ENCODE measurements at places on chromosomes 5 and 9.

DNA sequence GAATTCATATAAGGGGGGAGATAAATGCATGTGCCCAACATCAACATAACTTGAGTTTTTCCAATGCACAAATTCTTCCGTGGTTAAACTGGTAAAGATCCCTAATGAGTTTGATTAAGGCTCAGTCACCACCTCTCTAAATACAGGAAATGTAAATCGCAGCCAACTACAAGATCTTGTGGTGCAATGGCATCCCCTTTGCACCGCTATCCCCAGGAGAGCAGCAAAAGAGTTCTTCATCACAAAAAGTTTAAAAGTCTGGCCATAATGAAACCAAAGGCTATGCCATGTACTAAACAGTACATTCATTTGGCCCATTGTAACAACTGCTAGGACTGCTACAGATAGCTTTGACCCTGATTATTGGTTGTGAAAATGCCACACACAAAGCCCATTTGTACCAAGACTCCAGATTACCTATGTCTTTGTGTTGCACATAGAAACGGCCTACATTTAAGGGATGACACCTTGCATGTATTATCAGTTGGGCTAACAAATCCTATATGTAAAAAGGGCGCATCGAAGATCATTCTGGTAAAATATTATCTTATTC, 44.5 kb downstream of the ZNF608 start:
- DNase-seq = no peak

DNA sequence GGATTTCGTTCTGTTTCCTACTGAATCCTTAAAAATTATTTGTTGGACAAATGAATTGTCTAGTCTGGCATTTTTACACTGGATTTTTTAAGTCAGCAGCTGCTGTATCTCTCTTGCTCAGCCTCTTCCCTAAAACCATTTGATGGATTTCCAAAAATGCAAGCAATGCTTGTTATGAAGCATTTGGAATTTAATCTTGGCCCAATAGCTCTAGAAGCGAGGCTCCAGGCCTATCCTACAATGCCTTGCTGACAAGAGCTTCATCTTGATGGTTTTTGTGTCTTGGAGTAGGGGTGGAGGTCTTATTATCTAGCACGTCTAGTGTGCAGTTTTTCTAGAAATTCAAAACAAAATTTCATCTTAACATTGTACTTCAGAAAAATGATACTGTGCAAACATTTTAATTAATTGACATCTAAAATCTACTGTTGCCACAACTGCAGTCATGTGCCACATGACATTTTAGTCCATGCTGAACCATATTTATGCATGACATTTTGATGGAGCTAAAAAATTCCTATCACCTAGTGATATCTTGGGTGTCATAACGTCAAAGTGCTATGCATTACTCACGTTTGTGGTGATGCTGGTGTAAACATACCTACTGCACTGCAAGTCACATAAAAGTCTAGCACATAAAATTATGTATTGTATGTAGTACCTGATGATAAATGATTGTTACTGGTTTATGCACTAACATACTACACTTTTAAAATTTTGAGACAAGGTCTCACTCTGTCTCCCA, 5.9 kb upstream of the RAD23B start:
- no peak for DNase-seq

- DNase-seq = no peak
Observed at GRCh38 chr5:129387944-129388343, 72.2 kb upstream of the ADAMTS19 start.

DNA sequence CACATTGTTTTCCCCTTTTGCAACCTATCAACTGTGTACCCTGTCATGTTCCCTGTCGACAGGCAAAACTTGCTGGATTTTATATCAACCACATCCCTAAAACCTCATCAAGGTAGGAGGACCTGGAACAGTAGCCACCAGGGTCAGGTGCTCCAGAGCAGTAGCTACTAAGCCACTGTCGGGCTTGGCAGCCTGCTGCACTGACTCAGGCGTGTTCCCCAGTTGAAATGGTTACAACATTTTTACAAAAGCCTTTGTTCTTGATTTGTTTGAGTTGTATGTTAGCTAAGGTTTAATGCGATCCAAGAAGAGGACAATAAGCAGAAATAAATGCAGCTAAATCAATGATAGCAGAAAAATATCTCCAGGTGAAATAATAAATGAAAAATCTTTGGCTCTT, 407.4 kb upstream of the TLE4 start:
- DNase-seq = no peak

- DNase-seq = no peak
Observed at GRCh38 chr9:105030285-105030684, 102.3 kb upstream of the ABCA1 start.

- DNase-seq = no peak
Observed at GRCh38 chr9:33436445-33436844, 10.9 kb downstream of the AQP3 start.

DNA sequence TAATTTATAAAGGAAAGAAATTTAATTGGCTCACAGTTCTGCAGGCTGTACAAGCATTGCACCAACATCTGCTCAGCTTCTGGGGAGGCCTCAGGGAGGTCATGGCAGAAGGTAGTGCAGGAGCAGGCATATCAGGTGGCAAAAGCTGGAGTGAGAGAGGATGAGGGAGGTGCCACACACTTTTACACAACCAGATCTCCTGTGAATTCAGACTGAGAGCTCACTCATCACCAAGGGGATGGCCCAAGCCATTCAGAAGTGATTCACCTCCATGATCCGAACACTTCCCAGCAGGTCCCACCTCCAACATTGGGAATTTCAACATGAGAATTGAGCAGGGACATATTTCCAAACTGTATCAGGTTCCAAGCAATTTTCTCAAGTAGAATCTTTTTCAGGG, 84.7 kb upstream of the BRINP1 start:
- no peak for DNase-seq

- no peak for DNase-seq
Observed at GRCh38 chr5:54655761-54656160, 138.2 kb downstream of the SNX18 start.

- no peak for DNase-seq
Observed at GRCh38 chr9:76677481-76678055, 86.7 kb upstream of the PCA3 start.

- DNase-seq = no peak
Observed at GRCh38 chr5:127963233-127963632, 120.3 kb upstream of the SLC12A2 start.

DNA sequence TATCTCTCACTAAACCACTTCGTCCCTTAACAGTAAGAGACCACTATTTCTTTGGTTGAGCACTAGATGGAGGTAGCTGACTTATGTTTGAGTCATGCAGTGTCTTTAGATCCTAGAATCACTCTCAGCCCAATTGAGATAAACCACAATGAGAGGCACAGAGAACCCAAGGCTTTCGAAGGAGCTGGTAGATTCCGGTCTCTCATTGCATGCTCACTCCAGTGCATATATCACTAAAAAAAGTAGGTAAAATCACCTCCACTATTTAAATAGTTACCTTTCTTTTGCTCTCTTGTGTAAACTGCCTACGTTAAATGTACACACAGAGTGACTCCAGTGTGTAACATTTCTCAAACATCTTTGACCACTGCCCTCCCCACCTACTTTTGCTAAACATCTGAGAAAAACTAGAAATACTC, 27.6 kb downstream of the ACTL7A start:
- DNase-seq = no peak

GRCh38 chr5:14595189-14595588, 13.6 kb downstream of the OTULINL start:
- DNase-seq = no peak

DNA sequence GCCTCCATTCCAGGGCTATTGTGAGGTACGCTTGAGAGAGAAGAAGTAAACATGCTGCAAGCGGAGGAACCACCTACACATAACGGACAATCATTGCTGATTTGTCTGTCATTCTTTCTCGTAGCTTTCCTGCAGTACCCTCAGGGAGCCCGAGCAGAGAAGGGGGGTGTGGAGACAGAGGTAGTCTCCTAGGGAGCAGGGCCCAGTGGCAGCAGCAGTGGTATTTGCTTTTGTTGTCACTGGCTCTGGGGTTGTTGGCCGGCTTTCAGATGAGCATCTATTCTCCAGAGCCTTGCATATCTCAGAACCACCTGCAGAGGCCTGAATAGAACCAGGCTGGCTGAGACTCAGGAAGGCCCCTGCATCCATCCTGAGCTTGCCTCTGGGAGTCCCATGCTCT, 19.9 kb downstream of the ENHO start:
- no peak for DNase-seq

GRCh38 chr9:14797435-14797834, 74.9 kb upstream of the CER1 start:
- DNase-seq = no peak

DNA sequence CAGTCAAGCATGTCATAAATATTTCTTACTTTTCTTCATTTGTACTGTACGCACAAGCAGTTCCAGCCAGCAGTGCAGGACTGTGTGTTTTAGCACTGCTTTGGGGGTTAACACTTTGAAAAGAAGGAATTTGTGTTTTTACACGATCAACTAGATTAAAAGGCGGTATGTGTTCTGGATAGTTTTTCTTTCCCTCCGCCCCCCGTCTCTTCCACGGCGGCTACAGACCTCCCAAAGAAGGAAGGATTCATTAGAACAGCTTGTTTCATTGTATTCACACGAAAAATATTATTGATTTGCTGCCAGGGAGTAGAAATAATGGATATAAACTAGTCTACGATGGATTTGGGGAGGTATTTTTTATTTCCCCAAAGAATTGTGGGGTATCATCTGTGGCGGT, 336.8 kb upstream of the RFX3 start:
- DNase-seq = no peak

DNA sequence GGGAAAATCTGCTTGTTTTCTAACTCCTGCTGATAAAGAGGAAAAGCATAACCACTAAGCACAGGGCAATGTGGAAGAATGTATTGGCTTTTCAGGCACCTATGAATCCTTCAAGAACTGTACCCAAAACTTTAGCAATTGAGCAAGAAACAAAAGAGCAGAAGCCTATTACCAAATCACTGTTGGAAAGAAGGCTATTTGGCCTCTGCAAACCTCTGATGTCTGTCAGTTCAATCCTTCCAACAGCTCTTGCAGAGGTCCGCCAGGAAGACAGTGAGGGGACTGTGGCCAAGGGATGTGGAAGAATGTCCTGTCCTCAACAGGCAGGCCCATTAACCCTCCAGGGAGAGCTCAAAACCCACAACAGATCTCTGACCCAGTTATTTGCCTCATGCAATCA, 328.6 kb downstream of the ENC1 start:
- DNase-seq = no peak

GRCh38 chr9:127133739-127134167, 11.3 kb upstream of the ANGPTL2 start:
- DNase-seq = no peak

DNA sequence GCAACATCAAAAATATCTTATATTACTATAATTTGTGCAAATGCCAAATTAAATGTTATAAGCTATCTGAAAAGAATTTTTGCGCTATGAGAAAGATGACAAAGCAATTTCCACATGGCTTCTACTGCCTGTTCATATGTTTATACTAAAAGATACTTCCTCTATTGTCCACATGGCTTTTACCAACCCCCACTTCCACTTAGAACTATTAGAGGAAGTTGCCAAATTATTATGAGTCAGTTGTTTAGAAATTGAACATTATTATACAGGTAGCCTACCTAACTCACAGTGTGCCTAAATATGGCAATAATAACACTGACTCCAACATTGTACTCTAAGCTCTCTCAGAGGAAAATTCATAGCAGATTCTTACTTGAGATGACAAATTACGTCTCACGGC, 37.6 kb upstream of the SLC27A6 start:
- no peak for DNase-seq

DNA sequence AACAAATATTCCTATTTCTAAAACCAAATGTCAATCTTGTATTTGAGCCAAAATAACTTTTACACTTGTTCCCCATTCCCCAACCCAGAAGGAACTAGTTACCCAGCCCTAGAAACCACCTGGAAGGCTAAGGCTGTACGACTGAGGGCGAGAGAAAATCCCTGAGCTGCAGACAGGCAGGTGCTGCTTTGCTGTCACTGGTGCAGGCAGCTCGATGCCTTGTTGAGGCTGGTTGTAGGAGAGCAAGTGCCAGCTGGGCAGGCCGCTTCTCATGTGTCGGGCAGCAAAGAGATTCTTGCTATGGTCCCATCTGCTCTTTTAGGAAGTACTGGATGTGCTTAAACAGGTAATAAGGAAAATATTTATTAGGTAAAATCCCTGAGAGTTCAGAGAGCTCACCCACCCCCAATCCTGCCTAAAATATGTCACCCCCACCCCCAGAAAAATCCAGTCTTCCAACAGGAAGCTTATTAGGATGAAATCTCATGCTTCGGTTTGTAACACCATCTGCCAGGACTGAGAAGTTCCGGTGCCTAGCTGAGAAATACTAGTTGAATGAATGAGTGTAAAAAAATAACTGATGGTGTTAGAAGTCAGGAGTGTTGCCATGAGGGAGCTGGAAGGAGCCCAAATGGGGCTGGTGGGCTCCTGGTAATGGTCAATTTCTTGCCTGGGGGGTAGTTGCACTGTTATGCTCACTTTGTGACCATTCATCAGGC, 91.1 kb upstream of the DMRT1 start:
- DNase-seq = no peak

DNA sequence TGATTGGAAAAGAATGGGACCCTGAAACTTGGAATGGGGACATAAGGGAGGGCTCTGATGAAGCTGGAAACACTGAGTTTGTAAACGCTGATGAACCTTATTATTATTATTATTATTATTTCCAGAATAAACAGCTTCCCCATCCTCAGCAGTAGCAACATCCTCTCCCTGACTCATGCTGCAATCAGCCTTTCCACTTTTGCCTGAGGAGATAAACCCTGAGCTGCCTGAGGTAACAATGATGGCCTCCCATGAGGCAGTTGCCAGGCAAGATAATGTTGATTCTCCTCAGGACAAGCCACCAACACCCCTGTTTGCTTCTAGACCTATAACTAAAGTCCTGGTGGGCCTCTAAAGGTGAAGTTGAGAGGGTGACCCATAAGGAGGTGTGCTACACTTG, 139.2 kb upstream of the ATP10B start:
- DNase-seq = no peak

- no peak for DNase-seq
Observed at GRCh38 chr5:147101659-147102369, 133.0 kb upstream of the STK32A start.

- no peak for DNase-seq
Observed at GRCh38 chr5:75282581-75282980, 45.9 kb upstream of the ANKRD31 start.

- DNase-seq = no peak
Observed at GRCh38 chr9:28820741-28821140, 1247.5 kb upstream of the C9orf72 start.

- DNase-seq = no peak
Observed at GRCh38 chr9:107635101-107635802, 145.7 kb upstream of the KLF4 start.
